HAP-1 (cell line): ENCODE measurements at places on chromosomes 2 and 18.

DNA sequence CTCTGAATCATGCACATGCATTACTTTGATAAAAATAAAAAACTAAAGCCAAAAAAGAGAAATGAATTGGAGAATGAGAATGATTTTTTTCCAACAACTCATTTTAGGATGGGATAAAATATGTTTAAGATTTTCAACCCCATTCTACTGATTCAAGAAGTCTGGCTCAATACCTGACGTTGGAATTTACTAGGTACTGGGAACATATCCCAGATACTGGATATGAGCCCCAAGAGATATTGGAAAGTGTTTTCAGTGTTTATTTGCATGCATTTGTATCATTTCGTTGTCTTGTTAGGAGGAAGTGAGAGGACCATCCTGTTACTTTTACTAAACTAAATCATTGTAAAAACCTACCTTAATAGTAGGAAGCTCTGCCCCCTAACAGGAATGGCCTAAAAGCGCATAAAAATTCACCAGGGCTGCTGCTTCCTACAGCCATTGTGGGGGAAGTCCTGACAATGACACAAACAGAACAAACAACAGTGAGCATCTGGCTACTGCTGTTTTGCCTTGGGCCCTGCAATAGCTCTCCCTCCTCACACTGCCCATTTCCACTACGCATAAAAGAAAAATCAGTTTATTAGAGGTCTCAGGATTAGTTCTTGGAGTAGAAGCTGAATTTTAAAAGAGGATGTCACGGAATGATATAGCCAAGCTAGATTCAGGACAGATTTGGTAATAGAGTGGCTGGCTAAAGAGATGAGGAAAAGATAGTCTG lies 35.2 kb downstream of the ANKAR start:
- DNase-seq, result no peak

- DNase-seq, result no peak
These were observed 104.6 kb downstream of the TCF4 start for GRCh38 chr18:55483266-55483871.

GRCh38 chr2:47309952-47310800 lies 92.8 kb upstream of the MSH2 start:
- DNase-seq, result peak; percentile 86

DNA sequence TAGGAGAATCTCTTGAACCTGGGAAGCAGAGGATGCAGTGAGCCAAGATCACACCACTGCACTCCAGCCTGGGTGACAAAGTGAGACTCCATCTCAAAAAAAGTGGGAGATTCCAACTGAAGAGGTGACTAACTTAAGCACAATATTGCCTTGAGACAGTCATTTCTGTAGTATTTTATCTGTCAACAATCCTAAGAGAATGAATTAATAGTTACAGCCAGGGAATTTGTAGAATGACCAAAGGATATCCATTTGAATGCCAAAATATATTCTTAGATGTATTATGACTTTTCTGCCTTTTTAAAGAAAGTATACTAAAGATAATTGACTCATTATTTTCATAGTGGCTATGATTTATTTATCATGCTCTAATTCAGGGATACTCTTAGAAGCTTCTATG lies 40.7 kb upstream of the CCDC150 start:
- no peak for DNase-seq

DNA sequence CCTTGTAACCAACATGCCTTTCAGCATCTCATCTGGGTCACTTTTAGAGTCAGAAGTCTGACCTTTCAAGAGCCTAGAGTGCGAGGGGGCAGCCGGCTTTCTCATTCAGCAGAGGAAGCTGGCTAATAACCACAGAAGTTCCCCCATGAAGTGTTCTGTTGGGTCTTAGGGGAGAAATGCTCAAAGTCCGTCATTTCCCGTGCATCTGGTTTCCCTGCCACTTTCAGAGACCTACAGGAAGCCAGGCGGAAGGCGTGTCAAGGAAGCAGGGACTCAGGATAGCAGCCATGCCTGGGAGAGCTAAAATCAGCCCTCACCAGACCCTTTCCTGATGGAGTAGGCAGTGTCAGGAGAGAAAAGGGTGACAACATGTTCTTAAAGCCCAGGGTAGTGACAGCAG lies 301.8 kb upstream of the ID2 start:
- DNase-seq, result no peak

- no peak for DNase-seq
These were observed 286.9 kb downstream of the CTNNA2 start for GRCh38 chr2:79799729-79800128.

- DNase-seq, result no peak
These were observed 274.8 kb upstream of the SLC39A10 start for GRCh38 chr2:195382186-195382585.

DNA sequence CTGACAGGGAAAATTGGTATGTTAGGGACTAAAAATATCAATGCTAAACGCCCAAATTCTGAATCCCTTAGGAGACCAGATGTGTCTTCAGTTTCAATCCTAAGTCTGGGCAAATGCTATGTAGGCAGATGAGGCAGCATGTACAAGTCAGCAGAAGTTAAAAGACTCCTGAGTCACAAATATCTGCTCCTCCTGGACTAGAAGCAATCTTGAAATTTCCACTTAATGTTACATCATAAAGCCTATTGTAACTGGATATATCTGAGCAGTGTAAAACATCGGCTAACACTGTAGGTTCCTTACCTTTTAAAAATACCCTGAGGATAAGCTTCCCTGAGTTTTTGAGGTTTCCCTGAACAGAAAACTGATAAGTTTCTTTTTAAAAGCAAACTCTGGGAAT lies 1087.6 kb upstream of the PIK3C3 start:
- no peak for DNase-seq

DNA sequence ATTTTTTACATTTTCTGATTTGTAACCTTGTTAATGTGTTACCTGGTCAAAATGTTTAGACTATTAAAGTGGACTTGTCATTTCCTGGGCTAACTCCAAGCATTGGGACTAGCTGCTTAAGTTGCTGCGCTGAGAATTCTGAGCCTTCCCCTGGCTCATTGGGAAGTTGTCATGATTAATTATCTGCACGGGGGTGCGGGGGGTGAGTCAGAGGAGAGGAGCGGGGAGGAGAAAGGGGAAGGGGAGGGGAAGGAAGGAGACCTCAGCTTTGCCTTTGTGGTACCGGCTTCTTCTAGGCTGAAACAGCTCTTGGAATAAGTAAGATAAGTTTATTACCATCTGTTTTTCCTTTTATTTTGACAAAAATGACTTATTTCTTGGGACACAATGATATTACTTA lies 52.9 kb upstream of the APCDD1 start:
- DNase-seq, result no peak

- peak; percentile 27 for DNase-seq
These were observed 114.2 kb downstream of the FHOD3 start for GRCh38 chr18:36411745-36412168.

GRCh38 chr2:10784719-10785118 lies 27.9 kb downstream of the PDIA6 start:
- no peak for DNase-seq

GRCh38 chr2:27185331-27186026 lies 26.4 kb upstream of the ATRAID start:
- DNase-seq, result no peak

DNA sequence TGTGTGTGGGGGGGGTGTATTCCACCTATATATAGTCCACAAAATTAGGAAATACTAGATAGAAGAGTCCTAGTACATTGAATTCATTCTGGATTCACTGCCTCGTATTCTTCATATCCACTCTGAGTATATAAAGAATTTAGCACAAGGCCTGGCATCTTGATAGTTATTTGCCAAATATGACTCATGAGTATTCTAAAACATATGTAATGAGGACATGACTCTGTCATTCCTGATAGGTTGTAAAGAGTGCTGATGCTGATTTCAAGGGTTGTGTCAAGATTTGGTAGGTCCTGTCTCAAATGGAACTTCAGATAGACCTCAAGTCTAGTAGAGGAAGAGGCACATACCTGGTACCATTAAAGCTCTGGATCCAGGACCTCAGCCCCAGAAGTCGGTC lies 173.4 kb upstream of the BOD1L2 start:
- no peak for DNase-seq

GRCh38 chr2:208153156-208153555 lies 7.2 kb upstream of the CRYGB start:
- DNase-seq, result no peak

DNA sequence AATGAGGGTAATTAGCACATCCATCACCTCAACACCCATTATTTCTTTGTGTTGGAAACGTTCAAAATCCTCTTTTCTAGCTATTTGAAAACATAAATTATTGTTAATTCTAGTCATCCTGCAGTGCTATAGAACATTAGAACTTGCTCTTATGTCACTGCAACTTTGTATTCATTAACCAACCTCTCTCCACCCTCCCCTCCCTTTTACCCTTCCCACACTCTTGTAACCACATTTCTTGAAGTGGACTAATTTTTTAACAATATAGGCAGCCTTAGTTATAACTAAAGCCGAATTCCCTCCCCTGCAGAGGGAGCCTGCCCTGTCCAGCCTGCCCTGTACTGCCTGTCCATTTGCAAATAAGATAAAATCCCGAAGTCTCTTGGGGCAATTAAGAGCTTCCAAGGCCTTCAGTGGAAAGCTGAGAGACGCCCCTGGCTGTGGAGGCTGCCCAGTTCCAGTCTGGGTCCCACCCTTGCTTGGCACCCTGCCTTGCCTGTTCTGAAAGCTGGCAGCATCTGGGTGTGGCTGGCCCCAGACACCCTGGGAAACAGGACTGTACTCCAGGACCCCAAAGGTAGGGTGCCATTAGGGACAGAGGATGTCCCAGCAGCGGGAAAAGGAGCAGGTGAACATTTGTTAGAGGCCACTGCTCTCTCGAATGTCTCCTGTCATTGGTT lies 65.1 kb downstream of the MEX3C start:
- DNase-seq, result no peak

- DNase-seq, result peak; percentile 41
These were observed 2156.0 kb upstream of the PIK3C3 start for GRCh38 chr18:39799006-39799405.

GRCh38 chr2:42809819-42810120 lies 17.4 kb upstream of the HAAO start:
- peak; percentile 61 for DNase-seq

DNA sequence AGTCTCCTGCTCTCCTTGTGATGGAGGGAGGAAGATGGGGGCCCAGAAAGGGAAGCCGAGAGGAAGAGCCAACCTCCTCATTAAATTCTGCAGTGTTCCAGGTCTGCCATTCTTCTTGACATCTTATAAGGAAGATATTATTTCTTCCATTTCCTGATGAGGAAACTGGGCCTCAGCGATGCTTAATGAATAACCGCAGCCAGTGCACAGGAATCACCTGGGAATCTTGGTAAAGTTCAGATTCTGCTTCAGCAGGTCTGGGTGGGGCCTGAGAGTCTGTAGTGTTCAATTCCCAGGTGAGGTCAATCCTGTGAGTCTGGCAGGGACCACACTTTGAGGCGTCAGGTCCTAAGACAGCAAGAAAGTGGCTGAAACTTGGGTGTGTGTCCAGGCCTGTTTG lies 17.3 kb downstream of the PCARE start:
- no peak for DNase-seq

GRCh38 chr2:144086965-144087364 lies 433.0 kb downstream of the ZEB2 start:
- no peak for DNase-seq

- DNase-seq, result no peak
These were observed 55.2 kb upstream of the COBLL1 start for GRCh38 chr2:164896634-164897355.

DNA sequence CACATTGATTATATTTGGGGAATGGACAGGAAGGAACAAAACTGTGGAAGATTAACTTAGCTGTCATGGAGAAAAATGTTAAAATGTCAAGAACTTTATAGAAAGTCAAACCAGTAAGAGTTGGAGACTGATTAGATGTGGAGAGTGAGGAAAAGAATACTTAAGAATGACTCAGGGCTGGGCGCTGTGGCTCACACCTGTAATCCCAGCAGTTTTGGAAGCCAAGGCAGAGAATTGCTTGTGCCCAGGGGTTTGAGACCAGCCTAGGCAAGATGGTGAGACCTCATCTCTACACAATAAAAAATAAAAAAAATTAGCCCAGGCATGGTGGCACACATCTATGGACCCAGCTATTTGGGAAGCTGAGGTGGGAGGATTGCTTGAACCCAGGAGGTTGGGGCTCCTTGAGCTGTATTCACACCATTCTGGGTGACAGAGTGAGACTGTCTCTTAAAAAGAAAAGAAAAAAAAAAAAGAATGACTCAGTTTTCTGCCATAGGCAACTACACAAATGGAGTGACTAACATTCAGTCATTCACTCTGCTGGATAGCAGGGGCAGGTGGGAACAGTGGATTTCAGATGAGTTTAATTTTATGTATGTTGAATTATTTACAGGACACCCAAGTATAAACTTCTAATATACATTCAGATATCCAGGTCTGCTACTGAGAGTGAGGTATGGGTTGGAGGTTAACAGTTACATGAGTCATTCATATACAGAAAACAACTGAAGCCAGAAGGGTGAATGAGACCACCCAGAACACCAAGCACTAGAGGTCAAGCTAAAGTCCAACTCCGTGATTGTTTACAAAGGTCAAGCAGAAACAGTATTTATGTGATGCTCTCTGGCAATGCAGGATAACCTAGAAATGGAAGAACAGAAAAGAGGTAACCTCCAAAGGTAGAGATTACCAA lies 33.9 kb downstream of the ORC2 start:
- no peak for DNase-seq

DNA sequence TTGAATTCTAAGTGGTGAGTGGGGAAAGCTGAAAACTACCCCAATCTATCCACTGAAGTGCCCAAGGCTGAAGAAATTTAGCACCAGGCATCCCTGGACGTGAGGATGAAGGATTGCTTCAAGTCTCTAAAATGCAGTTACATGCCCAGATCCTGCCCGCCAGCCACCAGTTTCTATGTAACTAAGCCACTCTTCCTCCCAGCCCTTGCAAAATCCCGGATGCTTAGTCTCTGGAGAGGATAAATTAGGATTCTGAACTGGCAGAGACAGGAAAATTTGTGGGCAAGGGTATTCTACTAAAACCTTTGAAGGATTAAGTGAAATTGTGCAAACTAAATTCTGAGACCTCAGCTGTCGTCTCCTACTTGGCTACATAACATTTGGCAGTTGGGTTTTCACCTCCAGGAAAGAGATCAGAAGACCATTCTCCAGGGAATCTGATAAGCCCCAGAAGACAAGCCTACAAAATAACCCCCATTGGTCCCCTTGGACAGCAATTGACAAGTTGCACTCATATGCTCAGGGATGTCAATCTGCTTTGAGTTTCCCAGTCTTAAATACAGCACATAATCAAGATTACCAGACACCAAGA lies 93.9 kb upstream of the CD226 start:
- DNase-seq, result no peak

- no peak for DNase-seq
These were observed 5.5 kb upstream of the SMARCAL1 start for GRCh38 chr2:216406826-216407225.

DNA sequence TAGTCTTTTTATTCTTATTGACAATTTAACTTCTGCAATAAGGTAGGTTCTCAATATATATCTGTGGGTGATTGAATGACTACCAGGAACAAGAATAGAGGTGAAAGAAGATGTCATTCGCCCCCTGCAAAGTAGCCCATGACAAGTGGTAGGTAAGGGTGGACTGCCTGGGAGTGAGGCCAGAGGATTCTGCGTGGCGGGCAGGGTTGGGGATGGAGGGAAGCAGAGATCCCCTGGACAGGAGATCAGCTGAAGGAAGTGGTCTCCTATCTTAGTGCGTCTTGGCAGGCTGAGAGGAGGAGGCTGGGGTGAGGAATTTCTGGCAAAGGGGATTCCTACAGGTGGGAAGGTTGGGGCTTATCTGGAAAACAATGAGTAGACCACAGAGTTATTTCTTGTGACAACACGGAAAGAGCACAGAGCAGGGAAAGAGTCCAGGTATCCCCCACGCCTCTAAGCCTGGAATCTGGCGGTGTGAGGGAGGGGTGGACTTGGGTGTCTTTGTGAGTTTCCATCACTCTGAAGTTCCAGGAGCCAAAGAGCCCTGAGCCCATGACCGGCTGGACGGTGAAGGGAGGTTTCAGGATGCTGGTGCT lies 21.5 kb upstream of the MYCN start:
- DNase-seq, result no peak

- no peak for DNase-seq
These were observed 1.2 kb downstream of the KCNF1 start for GRCh38 chr2:10912796-10913455.
